Caki2 (cell line): ENCODE measurements at places on chromosomes 16 and 17. TPM values are rescaled to one million over a fixed set of nuclear protein-coding genes. Genes with fewer than 3 reads are reported as not detected.

Gene KRTAP2-2
- total RNA-seq: not detected in 2 replicates

DNA sequence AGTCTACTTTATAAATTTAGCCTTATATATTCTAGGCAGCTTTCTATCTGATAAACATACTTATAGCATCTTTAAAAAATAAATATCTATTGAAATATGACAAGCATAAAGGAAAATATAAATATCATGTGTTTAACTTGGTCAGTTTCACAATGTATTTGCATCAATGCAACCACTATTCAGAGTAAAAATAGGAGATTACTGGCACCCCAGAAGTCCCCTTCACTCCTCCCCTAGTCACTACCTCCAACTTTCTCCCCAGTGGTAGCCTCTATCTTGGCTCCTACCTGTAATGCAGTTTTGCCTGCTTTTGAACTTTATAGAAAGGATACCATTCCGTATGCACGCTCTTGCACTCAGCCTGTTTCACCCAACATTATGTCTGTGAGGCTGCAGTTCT is 3.2 kb upstream of the NOD2 start:
- no peak for DNase-seq

DNA sequence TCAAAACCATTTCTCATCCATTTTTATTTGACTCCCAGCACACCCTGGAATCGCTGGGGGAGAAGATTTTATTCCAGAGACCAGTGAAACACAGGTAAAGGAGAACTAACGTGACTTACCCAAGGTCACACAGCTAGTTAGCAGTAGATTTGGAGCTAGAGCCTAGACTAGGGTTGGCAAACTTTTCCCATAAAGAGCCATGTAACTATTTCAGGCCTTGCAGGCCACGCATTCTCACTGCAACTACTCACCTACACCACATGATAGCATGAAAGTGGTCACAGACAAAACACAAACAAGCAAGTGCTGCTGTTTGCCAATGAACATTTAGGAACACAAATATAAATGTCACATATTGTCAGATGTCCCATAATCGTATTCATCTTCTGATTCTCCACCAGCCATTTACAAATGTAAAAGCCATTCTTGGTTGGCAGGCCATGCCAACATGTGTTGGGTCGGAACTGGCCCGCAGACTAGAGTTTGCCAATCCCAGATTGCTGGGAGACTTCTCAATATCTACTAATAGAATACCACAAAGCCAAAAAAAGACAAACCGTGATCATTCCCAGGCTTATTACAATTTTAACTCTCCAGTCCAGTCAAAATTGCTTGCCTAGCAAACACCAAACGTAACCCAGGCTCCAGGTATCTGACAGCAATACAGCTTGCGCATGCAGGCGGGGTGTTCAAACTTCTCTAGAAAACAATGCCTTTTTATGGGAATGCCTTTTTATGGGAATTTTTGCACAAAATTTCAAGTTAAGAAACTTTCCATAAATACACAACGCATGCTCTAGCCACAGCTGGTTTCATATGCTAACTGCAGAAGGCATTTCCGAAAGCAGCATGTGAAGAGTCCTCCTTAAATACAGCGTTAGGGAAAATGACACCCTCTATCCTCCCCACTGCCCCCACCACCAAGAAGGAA is 20.9 kb downstream of the ZFHX3 start:
- DNase-seq: no peak

- DNase-seq: no peak
These were observed 119.7 kb upstream of the LHX1 start for GRCh38 chr17:36817483-36818048.

Gene PRSS33
- total RNA-seq: not detected in 2 replicates

Gene ZFPM1
- total RNA-seq: 0.35 and 1.3 TPM in 2 replicates

DNA sequence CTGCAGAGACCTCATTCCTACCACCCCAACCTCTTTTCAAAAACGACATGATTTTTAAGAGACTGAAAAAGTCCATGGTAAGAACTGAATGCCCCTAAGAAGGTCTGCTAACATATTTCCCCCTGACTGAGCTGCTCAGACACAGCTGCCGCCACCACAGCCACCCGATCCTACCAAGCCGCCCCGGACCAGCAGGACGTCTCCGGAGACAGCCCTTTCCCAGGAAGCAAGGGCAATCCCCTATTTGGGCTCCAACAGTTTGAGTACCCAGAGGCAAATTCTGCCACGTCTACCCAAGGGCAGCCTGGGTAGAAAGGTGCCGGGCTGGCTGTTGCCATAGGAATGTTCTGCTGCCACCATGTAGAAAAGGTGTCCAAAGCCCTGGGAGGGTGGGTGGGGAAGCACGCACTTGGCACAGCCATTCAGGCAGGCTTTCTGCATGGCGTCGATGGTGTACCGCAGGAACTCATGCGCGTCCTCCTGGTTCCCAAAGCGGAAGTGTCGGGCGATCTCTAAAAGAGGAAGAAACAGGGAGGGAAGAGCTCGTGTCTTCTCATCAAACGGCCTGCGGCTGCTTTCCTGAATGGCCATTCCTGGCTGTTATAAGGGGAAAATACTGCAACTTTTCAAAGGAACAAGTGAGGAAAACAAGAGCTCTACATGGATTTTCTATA is 13.6 kb downstream of the USP36 start:
- DNase-seq: no peak
